ENCODE measurements at places on chromosomes 6 and 20.

DNA sequence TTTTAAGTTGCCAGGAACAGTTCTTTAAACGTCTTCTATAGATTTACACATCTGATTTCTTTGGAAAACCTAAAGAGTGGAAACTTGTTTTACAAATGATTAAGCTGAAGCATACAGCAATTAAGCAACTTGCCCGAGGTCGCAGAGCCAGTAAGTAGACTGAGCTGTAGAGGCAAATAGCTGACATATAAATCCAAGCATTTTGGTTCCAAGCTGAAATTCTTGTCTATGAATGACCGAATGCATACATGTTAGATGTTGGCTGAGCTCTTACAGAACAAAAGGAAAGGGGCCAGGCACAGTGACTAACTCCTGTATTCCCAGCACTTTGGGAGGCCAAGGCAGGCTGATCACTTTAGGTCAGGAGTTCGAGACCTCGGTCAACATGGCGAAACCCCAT lies 101.8 kb upstream of the SGK1 start:
- DNase-seq = no peak

- DNase-seq = no peak
Observed at GRCh38 chr6:29953001-29953441, 10.7 kb downstream of the HLA-A start.

- no peak for DNase-seq
Observed at GRCh38 chr6:15779726-15780125, 116.9 kb upstream of the DTNBP1 start.

DNA sequence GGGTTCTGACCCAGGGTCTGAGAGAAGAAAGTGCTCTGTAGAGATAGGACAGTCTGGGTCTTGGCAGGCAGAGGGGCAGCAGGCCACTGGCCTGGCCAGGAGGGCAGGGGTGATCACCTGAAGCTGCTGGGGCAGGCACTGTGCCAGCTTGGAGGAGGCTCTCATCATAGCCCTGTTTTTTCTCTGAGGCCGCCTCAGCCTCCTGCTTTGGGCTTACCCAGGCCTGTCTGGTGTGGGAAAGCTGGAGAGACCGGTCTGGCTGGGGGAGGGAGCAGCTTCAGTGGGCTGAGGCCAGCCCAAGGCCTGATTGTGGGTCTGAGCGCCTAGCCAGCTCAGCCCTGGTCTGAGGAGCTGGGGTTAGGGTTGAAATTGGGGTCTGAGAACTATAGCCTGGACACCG lies 3.9 kb downstream of the LPIN3 start:
- no peak for DNase-seq

DNA sequence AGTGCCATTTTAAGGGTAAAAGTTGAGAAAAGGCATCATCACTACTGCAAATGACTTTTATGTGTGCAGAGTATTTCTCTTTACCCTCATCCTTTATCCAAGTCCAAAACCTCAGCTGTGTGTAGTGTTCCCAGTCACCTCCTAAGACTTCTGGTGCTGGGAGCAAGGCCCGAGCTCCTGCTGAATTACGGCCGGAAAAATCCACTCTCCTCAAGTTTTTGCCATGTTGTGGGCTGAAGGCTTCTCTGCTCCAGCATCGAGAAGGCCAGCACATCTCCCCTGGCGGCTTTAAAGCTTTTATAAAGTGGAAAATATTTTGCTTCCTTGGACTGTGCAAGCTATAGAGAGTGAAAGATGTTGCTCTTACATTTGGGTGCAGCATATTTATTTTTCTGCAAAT lies 153.2 kb upstream of the THBS2 start:
- no peak for DNase-seq

DNA sequence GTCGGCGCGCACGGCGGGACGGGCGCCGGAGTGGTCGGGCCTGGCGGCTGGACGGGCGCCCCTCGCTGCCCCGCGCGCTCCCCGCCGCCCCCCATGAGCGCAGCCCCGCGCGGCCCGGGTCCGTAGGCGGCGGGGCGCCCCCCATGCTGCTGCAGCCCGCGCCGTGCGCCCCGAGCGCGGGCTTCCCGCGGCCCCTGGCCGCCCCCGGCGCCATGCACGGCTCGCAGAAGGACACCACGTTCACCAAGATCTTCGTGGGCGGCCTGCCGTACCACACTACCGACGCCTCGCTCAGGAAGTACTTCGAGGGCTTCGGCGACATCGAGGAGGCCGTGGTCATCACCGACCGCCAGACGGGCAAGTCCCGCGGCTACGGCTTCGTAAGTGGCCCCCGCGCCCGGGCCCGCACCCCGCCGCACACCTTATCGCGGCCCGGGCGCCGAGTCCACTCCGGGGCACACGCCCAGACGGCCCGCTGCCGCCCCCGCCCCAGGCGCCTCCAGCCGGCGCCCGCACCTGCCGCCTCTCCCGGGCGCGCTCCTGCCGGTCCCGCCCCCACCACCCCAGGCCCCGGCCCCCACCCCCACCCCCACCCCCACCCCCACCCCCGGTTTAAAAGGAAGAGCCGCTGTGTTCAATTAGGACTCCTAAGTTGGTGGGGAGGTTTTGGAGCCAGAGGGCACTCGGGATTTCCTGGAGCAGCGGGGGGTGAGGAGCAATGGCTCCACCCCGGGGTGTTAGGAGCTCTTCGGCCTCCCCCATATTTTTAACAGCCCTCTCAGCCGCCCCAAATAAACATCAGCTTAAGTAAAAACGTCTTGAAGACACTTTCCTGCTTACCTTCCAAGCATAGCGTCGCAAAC lies 474 bp downstream of the RBM38 start:
- peak; percentile 73 for DNase-seq

DNA sequence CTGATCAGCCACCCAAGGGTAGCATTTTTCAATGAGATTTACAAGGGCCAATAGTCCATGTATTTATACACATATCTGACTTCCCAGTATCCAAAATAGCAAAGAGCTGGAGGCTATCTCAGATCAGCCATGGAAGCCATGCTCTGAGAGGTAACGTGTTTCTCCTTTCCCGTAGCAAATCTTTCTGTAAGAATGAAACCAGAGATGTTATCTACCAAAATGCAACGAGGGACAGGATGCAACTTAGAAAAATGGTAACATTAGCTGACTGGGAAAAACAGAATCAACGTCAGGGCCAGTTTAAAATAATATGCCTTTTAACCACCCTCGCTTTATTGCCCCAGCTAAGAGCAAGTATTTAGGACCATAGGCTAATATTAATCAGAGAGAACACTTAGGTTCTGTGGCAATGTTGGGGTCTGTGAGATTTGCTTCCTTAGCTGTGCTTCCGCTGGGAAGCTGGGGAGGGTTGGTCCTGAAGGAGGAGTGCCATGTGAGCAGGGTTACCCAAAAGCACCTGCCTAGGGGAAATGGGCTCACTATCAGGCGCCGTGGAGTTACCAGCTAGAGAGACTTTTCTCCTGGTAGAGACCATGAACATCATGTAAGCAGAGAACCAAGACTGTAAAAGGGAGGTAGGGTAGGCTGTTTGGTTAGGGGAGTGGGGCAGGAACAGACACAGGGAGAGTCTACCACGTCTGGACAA lies 1.2 kb downstream of the ZNF831 start:
- no peak for DNase-seq

DNA sequence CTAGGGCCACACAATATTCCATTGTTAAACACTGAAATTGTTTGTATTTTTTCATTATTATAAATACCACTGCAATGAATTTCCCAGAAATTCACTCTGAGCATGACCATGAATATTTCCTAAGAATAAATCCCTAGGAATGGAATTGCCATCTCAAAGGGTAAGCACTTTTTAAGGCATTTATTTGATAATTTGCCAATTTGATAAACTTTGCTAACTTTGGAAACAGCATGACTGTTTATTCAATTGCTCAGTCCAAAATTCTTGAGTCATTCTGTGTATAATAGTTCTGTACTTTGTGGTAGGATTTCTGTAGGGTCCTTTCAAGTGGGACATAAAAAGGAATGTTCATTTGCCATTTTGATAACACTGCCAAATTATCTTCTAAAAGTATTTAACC lies 44.2 kb upstream of the TOX2 start:
- no peak for DNase-seq

- no peak for DNase-seq
Observed at GRCh38 chr6:3627956-3628835, 123.3 kb downstream of the PXDC1 start.

DNA sequence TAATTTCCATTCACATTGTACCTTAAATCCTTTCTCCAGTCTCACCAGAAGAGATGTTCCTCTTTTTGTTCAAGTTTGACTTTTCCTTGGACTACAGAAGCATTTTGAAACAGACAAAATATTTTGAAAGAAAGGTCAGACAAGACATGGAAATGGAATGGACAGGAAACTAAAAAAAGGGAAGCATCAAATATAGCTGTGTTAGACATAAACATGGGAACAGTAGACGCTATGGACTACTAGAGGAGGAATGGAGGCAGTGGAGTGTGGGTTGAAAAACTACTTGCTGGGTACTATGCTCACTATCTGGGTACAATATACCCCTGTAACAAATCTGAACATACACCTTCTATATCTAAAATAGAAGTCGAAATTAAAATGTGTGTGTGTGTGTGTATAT lies 4.1 kb upstream of the FAM135A start:
- DNase-seq = no peak

GRCh38 chr6:52546678-52547077 lies 30.2 kb downstream of the TRAM2 start:
- DNase-seq = no peak

GRCh38 chr6:97198046-97198565 lies 84.9 kb downstream of the MMS22L start:
- no peak for DNase-seq

GRCh38 chr6:151537556-151537955 lies 43.7 kb downstream of the CCDC170 start:
- DNase-seq = no peak

DNA sequence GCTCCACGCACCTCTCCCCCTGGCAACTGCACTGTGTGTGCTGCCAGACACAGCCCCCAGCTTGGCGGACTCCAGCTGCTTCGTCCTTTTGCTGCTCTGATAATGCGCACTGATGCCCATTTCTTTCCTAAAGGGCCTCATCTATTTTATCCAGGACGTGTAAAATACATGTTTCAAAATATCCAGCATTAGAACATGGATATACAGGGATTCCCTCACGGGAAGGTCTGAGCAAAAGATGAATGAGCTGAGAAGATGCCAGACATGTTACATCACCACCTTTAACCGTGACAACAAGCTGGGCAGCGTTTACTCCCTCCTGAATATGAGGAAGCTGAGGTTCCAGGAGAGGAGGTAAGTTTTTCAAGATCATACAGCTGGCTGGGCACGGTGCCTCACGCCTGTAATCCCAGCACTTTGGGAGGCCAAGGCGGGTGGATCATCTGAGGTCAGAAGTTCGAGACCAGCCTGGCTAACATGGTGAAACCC lies 32.8 kb downstream of the TNXB start:
- DNase-seq = peak; percentile 61

GRCh38 chr20:31474097-31474436 lies 860 bp downstream of the DEFB124 start:
- no peak for DNase-seq

- DNase-seq = no peak
Observed at GRCh38 chr20:38680500-38681306, 43.6 kb upstream of the SLC32A1 start.

DNA sequence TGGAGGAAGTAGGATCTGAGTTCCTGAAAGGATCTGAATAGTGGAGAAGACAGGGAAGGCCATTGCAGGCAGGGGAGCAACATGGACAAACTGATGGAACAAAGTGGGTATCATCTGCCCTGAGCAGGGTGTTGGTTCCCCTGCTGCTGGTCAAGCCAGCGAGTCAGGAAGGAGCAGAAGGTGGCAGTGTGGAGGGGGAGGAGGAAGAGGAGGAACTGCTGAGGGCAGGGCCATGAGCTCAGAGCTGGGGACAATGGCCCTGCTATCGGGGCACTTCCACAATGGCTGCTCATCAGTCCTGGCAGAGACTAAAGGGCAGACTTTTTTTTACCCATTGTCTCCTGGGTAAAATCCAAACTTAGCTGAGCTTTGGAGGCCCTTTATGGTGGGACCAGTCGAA lies 13.6 kb downstream of the CNBD2 start:
- no peak for DNase-seq

GRCh38 chr6:87146363-87146762 lies 9.0 kb upstream of the ZNF292 start:
- no peak for DNase-seq

DNA sequence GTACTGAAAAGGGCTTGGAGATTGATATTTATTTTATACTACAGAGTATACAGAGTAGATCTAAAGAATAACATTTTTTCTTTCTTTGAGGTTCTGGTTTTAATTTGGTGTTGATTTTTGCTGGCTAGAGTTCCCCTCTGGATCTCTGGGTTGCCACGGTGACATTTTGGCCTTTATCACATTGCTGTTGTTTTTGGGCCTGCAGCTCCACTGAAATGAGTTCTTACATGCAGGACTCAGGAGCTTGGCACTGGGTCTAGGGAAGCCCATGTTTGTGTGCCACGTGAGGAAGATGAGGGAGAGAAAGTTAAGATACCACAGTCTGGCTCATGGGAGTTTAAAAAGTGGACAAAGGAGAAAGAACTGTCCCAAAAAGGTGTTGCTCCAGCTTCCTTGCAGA lies 7.4 kb upstream of the TFAP2C start:
- no peak for DNase-seq

DNA sequence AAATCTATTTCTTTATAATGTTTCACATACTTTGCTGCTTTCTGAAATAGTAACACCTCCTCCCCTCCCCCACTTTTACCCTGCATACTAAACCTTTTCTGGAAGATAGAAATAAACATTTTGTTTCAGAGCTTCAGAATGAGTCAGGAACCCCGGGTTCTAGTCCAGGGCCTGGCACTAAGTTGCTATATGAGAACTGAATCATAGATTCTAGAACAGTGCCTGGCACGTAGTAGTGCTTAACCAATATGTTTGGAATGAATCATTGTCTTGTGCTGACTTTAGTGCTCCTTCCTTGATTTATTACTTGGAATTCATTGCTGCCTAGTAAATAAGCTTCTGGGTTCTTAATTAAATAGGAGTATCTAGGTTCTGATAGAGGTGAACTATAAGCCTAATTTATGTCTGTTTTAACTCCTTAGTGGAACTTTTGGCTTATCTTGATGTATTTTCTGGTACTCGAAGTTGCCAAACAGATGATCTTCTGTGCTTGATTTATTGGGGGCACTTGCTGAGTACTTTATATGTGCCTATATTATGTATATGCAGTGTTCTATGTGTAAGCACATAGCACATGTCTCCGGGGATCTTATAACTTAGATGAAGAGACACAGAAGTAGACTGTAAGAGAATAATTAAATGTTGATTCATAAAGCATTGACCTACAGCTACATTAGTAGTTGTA lies 18.6 kb downstream of the TAB2 start:
- DNase-seq = no peak

- DNase-seq = no peak
Observed at GRCh38 chr20:54103762-54104600, 33.6 kb upstream of the BCAS1 start.
